Astrocyte of the cerebellum (primary cell): ENCODE measurements at places on chromosomes 6 and 20.
A peak's percentile ranks its signal among the peaks of the same experiment; 100 is the strongest.

- no peak for DNase-seq
Observed at GRCh38 chr20:61448386-61448785, 196.3 kb downstream of the CDH4 start.

- DNase-seq, result no peak
Observed at GRCh38 chr20:35433337-35433736, 4.7 kb downstream of the GDF5 start.

DNA sequence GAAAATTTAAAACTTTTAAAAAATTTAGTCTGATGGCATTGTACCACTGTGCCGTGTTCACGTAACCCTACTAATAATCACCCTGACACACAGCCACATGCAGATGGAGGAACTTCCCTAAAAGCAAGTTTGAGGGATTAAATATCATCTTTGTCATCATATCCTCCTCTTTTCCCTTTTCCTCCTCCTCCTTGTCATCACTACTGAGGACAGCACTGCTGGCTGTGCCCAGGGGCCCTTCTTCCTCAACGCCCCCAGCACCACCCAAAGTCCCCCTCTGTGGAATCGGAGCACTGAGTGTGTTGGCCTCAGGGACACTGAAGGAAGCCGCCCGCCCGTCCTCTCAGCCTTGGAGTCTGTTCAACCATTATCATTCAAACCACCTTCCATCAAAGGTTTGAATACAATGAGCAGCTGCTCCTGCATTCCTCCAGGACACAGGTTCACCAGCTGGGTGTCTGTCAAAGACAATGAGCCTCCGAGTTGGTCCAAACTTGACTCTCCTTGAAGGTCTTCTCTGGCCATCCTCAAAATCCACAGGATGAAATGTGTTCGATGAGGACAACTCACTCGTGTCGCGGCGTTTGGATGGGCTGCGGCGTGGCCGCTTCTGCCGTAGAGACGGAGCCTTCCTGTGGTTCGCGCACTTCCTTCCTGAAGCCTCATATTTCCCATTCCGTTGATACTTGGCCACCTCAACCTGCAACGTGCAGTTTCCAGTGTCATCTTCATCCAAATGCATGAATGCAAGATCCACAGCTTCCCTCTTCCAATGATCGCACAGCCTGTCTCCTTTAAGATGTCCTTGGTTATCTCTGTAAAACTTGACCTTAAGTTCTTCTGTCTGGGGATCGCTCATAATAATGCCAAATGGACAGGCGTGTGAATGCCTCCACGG, 23.3 kb downstream of the NQO2 start:
- no peak for DNase-seq

DNA sequence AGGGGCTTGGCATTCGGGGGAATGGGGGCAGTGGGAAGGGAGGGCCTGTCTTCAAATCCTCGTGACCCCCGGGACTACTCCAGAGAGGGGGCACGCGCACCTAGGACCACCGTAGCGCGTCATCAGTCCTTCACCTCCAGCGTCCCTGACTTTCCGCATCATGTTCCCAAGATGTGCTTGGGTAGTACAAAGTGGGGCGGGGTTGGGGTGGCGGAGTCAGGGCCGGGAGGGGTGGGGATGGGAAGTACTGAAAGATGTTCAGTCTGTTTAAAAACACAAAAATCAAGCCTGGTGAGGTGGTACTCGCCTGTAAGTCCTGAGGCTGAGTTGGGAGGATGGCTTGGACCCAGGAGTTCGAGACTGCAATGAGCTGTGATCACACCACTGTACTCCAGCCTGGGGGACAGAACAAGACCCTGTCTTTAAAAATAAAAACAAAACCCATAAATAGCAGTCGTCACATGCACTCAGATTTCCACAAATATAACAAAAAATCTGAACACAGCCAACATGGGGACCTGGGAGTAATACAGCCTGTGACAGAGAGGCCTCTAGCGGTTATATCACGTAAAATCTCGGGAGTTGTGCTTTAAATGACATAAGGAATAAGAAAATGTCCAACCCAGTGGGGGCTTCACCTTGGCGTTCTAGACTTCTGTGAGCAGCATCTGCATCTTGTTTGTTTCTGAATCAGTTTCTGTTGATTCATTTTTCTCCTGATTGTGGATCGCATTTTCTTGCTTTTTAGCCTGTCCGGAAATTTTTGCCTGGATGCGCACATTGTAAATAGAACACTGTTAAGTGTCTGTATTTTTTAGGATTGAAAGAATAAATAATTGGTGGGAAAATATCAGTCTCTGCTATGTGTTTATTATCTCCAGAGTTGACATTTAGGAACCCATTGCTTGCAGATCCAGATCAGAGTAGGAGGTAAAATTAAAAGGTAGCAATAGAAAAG, 698 bp upstream of the LRP11 start:
- DNase-seq, result no peak

- DNase-seq, result no peak
Observed at GRCh38 chr6:47041741-47042140, 391 bp downstream of the ADGRF1 start.

- DNase-seq, result no peak
Observed at GRCh38 chr6:88840289-88840688, 123.1 kb downstream of the RNGTT start.

- no peak for DNase-seq
Observed at GRCh38 chr6:4103929-4104328, 25.0 kb upstream of the FAM217A start.

- DNase-seq, result no peak
Observed at GRCh38 chr6:4979426-4979825, 24.4 kb downstream of the RPP40 start.

- no peak for DNase-seq
Observed at GRCh38 chr6:77264970-77265369, 198.3 kb downstream of the HTR1B start.

GRCh38 chr20:19943061-19943521, 74.1 kb upstream of the NAA20 start:
- no peak for DNase-seq

GRCh38 chr6:116158641-116159040, 32.7 kb upstream of the COL10A1 start:
- peak; percentile 11 for DNase-seq

DNA sequence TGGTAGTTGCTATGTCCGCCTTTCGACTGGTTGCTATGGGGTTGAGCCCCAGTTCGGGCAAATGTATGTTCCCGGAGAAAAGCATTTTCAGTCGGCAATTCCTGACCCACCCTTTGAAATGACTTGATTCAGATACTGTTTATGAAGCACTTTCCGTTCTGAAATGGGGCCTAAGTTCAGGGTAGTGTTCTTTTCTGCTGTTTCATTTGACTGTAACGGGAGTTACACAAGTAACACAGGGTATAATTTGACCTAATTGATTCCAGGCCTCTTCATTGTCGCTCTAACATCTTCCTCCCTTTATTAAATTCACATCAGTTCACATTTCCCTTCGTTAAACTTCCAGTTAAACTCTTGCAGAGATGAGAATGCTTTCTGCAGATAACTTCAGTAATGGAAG, 85.5 kb downstream of the BMP6 start:
- no peak for DNase-seq

- no peak for DNase-seq
Observed at GRCh38 chr6:53986721-53987521, 124.3 kb upstream of the MLIP start.

DNA sequence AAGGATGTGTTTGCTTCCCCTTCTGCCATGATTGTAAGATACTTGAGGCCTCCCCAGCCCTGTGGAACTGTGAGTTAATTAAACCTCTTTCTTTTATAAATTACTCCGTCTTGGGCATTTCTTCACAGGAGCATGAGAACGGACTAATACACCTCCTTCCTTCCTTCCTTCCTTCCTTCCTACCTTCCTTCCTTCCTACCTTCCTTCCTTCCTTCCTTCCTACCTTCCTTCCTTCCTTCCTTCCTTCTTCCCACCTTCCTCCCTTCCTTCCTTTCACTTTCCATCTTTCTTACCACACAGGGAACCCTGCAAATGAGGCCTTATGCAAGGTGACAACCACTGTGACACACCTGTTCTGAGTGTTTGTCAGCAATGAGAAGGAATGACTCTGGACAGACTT, 141.3 kb upstream of the EXOC2 start:
- no peak for DNase-seq

DNA sequence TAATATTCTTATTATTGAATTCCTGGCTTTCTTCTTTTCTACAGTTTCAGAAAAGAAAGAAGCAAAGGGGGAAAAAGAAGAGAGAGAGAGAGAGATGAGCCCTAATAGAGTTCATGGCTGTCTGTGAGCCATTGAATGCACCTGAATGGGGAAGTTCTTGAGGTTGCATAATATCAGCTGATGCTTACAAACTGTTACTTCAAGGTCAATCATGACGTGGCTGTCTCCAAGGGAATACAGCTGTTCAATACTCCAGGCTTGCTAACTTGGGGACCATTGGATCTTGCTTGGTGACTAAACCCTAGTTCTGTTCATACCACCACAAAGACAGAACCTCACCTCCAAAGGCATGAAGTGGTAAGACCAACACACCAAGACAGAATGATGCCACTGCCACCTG, 180.4 kb downstream of the ADGRG6 start:
- DNase-seq, result no peak

DNA sequence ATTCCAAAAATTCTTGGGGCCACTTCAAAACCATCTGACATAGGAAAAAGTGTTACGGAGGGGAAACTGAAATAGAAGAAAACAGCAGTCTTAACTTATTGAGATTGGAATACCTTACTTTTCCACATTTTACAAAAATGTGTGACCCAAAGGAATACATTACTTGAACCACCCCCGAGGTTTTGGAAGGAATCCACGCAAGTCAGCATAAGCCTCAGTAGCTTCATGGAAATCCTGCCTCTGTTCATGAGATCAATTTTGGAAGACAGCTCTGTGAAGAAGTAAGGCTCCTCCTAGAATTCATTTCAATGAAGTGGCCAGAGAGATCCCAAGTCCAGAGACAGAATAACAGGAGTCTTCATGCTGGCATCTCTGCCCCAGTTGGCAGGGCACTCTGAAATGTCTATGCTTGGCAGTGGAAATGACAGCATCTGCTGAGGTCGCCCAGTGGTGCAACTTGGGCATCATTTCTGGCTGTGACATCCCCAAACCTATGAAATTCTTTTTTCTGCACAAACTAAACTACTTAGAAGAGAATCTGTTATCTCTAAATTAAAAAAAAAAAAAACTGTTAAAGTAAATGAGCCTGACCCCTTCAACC, 132.5 kb downstream of the EPM2A start:
- DNase-seq, result no peak

DNA sequence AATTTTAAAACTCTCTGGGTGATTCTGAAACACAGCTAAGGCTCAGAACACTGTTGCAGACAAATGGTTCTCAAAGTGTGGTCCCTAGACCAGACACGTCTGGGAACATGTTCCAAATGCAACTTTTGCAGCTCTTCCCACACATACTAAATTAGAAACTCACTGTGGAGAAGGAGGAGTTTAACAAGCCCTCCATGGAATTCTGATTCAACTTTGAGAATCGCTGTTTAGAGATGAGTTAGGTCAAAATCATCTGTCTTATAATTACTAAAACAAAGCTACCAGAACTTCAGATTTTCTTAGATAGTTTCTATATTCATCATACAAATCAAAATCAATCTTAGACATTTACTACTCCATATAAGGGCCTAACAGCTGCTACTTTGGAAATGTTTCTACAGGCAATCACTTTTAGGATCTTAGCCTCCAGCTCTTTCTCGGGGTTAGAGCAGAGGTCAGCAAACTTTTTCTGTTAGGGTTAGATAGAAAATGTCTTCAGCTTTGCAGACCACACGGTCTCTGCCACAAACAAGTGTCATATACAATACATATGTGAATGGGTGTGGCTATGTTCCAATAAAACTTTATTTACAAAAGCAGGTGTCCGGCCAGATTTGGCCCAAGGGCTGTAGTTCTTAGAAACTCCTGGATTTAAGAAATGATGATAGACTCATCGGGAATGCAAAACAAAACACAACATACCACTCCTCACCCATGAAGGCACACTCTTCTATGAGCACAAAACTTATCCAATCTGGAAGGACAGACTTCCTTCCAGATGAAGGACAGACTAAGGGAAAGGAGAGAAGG, 50.0 kb upstream of the ARHGAP18 start:
- no peak for DNase-seq

GRCh38 chr6:139427199-139427598, 52.8 kb upstream of the CITED2 start:
- DNase-seq, result no peak

- no peak for DNase-seq
Observed at GRCh38 chr6:163816441-163816840, 401.9 kb downstream of the QKI start.

DNA sequence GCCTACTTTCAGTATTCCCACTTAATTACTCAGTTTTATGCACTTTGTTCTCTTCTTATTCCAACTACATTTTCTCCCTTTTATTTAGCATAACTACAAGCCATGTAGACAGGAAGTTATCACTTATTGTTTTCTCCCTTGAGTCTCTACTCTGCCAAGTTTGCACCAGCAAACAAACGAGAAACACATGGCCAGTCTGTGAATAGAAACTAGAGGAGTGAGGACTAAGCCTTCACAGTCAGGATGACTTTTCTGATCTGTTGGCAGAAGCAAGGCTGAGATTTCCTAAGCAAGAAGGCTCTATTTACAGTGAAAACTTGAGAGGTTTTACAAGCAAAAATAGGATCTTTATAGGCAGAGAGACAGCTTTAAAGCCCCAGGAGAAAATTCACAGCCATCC, 69.8 kb upstream of the TINAG start:
- DNase-seq, result peak; percentile 23

GRCh38 chr6:30067460-30068139, 602 bp downstream of the PPP1R11 start:
- DNase-seq, result no peak

- DNase-seq, result no peak
Observed at GRCh38 chr20:60693496-60694133, 558.4 kb upstream of the CDH4 start.

DNA sequence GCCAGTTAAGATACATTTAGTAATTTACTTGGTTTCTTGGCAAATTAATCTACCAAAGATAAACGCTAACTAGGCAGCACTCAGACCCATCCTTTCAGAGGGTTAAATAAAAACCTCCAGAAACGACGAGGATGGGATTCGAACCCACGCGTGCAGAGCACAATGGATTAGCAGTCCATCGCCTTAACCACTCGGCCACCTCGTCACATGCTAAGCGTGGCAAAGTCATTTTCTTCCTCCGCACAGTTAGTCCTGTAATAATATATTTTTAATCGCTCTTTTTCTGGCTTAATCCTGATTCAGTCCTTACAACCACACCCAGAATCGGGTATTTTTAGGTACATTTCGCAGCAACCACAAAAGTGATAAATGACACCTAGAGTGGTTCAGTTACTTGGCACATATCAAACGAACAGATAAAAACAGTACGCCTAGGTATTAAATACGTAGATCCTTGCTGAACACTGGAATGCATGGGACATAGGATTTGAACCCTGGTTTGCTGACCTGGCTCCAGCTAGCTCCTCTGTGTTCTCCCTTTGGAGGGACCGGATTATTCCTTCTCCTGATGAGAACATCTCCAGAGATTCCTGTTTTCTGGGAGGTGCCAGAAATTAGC, 71.6 kb downstream of the GPX5 start:
- no peak for DNase-seq

- no peak for DNase-seq
Observed at GRCh38 chr6:52726741-52727535, 36.3 kb downstream of the GSTA2 start.

GRCh38 chr6:2162079-2162445, 83.3 kb downstream of the GMDS start:
- no peak for DNase-seq
